Astrocyte of the spinal cord (primary cell): ENCODE measurements at places on chromosomes 7 and 10.

- no peak for DNase-seq
Measured at GRCh38 chr7:45065031-45065995, 23.5 kb downstream of the NACAD start.

- peak; percentile 84 for DNase-seq
Measured at GRCh38 chr10:4671451-4672145, 154.4 kb upstream of the AKR1E2 start.

DNA sequence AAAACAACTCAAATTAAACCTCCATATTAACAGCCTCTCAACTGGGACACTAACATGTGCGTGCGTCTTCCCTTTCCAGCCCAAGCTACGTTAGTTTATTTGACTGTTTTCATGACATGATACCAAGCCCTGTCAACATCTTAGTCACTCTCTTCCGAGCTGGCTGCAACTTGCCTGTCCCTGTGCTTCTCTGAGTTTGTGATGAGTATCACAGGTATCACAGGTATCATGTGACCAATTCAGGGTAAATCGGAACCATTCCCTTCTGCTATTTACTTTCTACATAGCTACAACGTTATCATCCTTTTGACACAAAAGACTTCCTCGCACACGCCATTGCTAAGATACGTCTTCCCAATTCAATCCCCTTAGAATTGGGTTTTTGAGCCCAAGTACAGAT lies 70.2 kb downstream of the CAV1 start:
- no peak for DNase-seq

GRCh38 chr10:62096256-62096933 lies 172.2 kb downstream of the RTKN2 start:
- no peak for DNase-seq

DNA sequence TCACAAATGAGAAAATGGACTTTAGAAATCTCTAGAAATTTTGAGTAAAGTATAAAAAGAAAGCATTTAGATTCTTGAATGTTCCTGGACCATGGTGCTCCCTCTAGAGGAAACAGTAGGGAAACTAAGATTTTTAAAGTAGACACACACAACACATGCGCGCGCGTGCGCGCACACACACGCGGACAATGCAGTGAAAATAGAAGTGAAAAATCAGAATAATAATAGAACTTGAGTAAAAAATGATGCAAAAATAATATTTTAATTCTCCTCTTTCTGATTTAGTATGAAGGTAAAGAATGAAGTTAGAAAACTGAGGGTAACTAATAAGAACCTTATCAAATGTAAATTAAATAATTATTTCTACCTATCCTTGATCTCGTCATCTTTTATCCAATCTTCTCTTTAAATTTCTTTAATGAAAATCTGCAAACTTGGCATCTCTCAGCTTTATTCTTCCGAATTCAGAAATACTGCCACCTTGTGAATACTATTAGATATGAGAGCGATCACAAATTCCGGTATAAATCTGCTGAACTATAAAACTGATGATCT lies 117.0 kb upstream of the AMPH start:
- DNase-seq = peak; percentile 13

- DNase-seq = no peak
Measured at GRCh38 chr10:22536620-22537019, 177.8 kb downstream of the PIP4K2A start.

DNA sequence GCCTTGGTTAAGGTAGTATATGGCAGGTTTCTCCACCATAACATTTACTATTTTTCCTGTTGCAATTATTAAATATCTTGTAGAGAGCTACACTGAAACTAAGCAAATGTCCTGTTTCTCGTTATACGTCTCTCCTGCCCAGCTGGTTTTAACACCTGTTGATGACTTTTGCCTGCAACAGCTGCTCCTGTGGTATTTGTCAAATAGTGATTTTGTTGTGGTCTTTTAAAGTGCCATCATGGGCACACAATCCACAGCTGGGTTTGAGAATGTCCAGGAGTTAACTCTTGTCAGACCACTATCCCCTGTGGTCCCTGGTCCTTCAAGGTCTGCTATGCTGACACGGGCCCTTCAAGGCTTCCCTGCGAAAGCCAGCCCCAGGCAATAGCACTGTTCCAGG lies 24.9 kb upstream of the SEC61G start:
- no peak for DNase-seq

GRCh38 chr10:115167751-115168150 lies 74.6 kb downstream of the ATRNL1 start:
- no peak for DNase-seq

GRCh38 chr10:111211241-111211640 lies 134.4 kb downstream of the ADRA2A start:
- DNase-seq = no peak

DNA sequence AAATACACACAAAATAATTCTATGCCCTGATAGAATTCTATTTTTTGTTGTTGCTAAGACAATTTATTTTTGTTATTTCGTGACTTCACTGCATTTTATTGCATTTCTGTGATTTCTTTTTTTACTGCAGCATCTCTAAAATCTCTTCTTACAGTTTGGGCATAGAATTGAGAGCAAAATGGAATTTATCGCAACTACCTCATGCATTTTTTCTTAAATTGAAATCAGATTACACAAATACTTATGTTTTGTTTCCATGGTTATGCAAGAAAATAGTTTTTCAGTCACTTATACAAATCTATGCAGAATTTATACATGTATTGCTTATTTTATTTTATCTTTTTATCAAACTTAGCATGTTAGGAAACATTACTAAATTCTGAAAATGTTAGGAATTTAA lies 781.8 kb upstream of the LRRTM3 start:
- DNase-seq = no peak
